WTC11 (cell line): ENCODE measurements at places on chromosomes 2 and 18. TPM values are rescaled to one million over a fixed set of nuclear protein-coding genes. Genes with fewer than 3 reads are reported as not detected.

DNA sequence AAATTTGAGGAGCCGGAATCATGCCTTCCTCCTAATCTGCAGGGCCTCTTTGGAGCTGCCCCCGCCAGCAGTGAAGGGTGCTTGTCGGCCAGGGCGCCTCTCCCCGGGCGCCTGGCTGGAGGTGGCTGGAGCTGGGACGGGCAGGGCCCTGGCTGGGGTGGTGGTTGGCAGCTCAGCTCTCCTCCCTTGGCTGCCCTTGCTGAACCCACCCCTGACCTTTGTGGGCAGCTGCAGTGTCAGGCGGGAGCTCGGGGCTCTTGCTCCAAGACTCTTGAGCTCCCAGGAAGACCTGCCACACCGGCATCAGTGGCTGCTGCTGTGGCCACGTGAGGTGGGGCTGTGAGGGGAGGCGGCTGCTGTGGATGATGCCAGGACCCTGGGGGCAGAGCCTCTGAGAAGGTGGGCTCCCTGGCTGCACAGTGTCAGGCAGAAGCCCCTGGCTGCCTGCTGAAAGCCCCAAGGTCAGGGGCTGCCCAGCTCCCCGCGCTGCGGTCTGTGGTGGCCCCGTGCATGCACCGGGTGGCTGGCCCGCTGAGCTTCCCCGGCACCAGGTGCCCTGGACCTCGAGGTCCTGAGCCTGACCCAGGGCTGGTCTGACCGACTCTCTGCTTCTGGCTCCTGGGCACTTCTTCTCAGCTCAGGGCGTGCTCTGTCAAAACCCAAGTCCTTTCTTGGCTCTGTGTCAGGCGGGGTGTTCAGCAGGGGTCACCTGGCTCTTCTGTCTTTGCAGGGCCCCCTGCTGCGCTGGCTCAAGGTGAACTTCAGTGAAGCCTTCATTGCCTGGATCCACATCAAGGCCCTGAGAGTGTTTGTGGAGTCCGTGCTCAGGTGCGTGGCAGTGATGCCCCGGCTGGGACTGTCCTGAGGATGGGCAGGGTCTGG is 34.5 kb downstream of the PDIA6 start:
- peaks cover 5% of the 10 kb centered on the region; the same call in 1 of the 2 replicates for H3K4me1 ChIP-seq
- H3K27me3 ChIP-seq: no peaks in the 10 kb centered on the region
- DNase-seq: no peak
- no peak overlapping the region for H3K4me3 ChIP-seq
- H3K36me3 ChIP-seq: peaks cover 27% of the 10 kb centered on the region

GRCh38 chr18:60980422-60981005 is 352.7 kb upstream of the CDH20 start:
- H3K36me3 ChIP-seq: peaks cover 6% of the 10 kb centered on the region
- H3K27me3 ChIP-seq: peaks cover 20% of the 10 kb centered on the region
- no peak overlapping the region for H3K4me3 ChIP-seq

DNA sequence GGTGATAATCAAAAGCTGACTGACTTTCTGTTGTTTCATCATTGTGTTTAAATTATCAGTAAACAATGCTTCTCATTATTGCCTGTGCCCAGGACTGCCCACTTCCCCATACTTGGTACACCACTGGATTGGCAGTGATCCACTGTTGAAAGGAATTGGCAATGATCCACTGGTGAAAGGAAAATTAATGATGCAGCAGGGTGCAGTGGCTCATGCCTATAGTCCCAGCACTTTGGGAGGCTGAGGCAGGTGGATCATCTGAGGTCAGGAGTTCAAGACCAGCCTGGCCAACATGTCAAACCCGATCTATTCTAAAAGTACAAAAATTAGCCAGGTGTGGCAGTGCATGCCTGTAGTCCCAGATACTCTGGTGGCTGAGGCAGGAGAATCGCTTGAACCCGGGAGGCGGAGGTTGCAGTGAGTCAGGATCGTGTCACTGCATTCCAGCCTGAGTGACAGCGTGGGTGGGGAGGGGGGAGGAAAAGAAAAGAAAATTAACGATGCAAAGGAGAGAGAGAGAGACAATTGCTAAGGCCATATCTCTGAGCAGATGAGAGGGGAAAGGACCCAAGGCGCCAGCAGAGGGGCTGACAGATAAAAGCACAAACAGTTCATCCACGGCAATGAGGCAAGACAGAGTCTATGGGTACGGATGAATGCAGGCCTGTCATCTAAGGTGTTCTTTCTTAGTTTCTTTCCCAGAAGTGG is 10.2 kb upstream of the GTF2A1L start:
- no peaks in the 10 kb centered on the region for H3K36me3 ChIP-seq
- DNase-seq: no peak

- peaks cover 11% of the 10 kb centered on the region for H3K36me3 ChIP-seq
- no peak overlapping the region for H3K4me3 ChIP-seq
- H3K27me3 ChIP-seq: no peaks in the 10 kb centered on the region
Observed at GRCh38 chr2:208426412-208427045, 19.9 kb downstream of the PTH2R start.

DNA sequence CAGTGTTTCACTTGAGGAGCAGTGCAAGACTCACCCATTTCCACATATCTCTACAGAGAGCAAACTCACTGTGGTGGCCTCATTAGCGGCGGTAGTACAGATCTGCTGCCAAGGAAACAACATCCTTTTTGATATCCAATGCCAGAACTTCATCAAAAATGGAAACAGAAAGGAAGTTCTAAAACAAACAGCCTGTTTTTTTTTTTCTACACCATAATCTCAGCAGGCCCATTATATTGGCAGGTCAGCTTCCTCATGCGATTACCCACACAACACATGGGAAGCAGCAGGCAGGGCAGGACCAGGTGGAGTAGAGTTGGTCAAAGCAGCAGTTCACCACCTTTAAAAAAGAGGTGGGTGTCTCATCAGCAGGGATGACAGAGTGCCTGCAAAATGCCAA is 678.9 kb upstream of the CELF4 start:
- no peaks in the 10 kb centered on the region for H3K36me3 ChIP-seq
- H3K4me3 ChIP-seq: no peak overlapping the region
- H3K27ac ChIP-seq: no peak overlapping the region

DNA sequence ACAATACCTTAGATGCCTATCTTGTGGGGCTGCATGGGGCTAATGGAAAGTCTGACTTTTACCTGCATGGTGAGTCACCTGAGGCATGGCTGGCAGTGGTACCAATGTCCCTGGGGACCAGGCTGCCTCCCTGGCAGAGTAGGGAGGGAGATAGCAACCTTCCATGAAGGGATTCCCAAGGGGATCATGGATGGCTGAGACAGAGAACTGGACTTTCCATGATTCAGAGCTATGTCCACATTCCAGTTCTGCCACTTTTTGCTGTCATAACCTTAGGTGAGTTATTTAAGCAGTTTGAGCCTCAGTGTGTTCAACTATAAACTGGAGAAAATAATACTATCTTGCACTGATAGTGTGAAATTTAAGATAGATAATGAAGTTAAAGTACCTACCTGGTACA is 178.6 kb downstream of the SETBP1 start:
- H3K36me3 ChIP-seq: no peaks in the 10 kb centered on the region
- no peaks in the 10 kb centered on the region for H3K27me3 ChIP-seq
- H3K27ac ChIP-seq: no peak overlapping the region
- no peak for DNase-seq
- no peak overlapping the region for H3K4me3 ChIP-seq
- H3K4me1 ChIP-seq: peaks cover 10% of the 10 kb centered on the region

DNA sequence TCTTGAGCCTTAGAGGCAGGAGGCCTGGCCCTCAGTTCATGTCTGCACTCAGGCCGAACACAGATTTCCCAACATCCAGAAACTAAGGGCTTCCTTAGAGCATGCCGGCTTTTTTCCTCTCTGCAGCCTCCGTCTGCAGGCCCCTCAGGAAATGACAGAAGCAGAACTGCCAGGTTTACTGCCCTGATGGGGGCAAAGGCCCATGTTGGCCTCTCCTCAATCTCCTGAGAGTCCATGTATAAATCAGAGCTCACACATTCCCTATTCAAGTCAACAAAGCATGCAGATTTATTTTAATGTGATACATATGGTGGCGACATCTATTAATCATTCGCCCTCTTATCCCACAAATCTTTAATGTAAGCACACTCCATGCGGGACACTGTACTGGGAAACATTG is 475.6 kb upstream of the HS6ST1 start:
- no peaks in the 10 kb centered on the region for H3K36me3 ChIP-seq
- H3K27me3 ChIP-seq: no peaks in the 10 kb centered on the region
- no peak overlapping the region for H3K4me3 ChIP-seq
- DNase-seq: no peak
- H3K27ac ChIP-seq: no peak overlapping the region

- DNase-seq: no peak
- H3K4me3 ChIP-seq: no peak overlapping the region
- H3K27me3 ChIP-seq: peaks cover 2% of the 10 kb centered on the region; the same call in 1 of the 2 replicates
- 0 out of 2 replicates have a peak, but pooled peaks cover 5% of the 10 kb centered on the region for H3K4me1 ChIP-seq
- no peak overlapping the region for H3K27ac ChIP-seq
Observed at GRCh38 chr2:104668631-104669030, 185.3 kb upstream of the POU3F3 start.

- DNase-seq: no peak
- peaks cover 3% of the 10 kb centered on the region; the same call in 1 of the 2 replicates for H3K27me3 ChIP-seq
- H3K4me3 ChIP-seq: no peak overlapping the region
- peaks cover 16% of the 10 kb centered on the region for H3K4me1 ChIP-seq
Observed at GRCh38 chr2:17296686-17297085, 221.6 kb downstream of the RAD51AP2 start.

GRCh38 chr2:151790689-151791088 is 37.5 kb downstream of the ARL5A start:
- H3K36me3 ChIP-seq: peaks cover 26% of the 10 kb centered on the region
- peak overlapping the region; percentile 32 for H3K27ac ChIP-seq
- no peaks in the 10 kb centered on the region for H3K27me3 ChIP-seq
- H3K4me3 ChIP-seq: no peak overlapping the region

- no peaks in the 10 kb centered on the region for H3K27me3 ChIP-seq
- DNase-seq: no peak
- H3K4me1 ChIP-seq: no peaks in the 10 kb centered on the region
- H3K36me3 ChIP-seq: no peaks in the 10 kb centered on the region
- H3K4me3 ChIP-seq: no peak overlapping the region
- no peak overlapping the region for H3K27ac ChIP-seq
Observed at GRCh38 chr2:9984217-9984739, 32.8 kb downstream of the GRHL1 start.

DNA sequence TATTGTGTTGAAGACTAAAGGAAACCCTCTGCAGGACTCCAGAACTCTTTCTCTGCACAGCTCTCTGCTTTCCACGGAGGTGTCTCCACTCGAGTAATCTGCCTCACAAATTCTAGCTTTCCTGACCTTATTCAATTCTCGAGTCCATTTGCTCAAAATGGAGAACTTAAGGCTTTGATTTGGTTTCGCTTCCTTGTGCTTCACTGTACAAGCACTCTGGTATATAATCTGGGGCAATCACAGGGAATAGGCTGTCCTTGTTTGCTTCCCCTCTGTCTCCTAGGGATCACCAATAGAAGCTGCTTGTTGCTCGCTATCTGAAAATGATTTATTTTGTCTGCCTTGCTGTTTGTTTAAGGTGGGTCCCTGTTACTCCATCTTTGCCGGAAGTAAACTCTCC is 129.1 kb upstream of the DOCK10 start:
- no peaks in the 10 kb centered on the region for H3K36me3 ChIP-seq
- no peak overlapping the region for H3K4me3 ChIP-seq
- H3K27me3 ChIP-seq: no peaks in the 10 kb centered on the region
- no peak for DNase-seq
- H3K27ac ChIP-seq: no peak overlapping the region
- peaks cover 5% of the 10 kb centered on the region for H3K4me1 ChIP-seq

Gene LCT
- 0.02 TPM in 1 of 3 replicates, not detected in the others for total RNA-seq

Gene CKAP2L
- 17.7 to 25.6 TPM (median 17.9 TPM) in 3 replicates for total RNA-seq

Gene RPRM
- 25.4 to 29.0 TPM (median 28.1 TPM) in 3 replicates for total RNA-seq

Gene UGT1A3
- not detected in 3 replicates for total RNA-seq

Gene SKOR2
- total RNA-seq: 0.34 to 1.3 TPM (median 0.37 TPM) in 3 replicates
